Fibroblast of skin of abdomen (primary cell): ENCODE measurements at places on chromosomes 7 and 10.
A peak's percentile ranks its signal among the peaks of the same experiment; 100 is the strongest.

DNA sequence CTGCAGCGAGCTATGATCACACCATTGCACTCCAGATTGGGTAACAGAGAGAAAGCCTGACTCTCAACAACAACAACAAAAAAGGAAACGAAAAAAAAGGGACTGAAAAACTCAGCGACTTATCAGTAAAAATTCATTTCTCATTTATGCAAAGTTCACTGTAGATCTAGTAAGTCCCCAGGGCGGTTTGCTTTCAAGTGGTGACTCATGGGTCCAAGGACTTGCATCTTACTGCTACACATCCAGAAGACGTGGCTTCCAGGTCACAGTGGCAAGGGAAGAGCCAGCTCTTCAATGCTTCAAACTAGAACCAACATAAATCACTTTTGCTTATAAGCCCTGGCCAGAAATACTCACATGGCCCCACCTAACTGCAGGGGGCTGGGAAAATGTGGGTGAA lies 178.3 kb upstream of the AUTS2 start:
- peak; percentile 45 for DNase-seq

GRCh38 chr7:28149291-28150101 lies 31.1 kb downstream of the JAZF1 start:
- DNase-seq = no peak

GRCh38 chr7:77802557-77803405 lies 4.2 kb downstream of the PHTF2 start:
- no peak for DNase-seq

DNA sequence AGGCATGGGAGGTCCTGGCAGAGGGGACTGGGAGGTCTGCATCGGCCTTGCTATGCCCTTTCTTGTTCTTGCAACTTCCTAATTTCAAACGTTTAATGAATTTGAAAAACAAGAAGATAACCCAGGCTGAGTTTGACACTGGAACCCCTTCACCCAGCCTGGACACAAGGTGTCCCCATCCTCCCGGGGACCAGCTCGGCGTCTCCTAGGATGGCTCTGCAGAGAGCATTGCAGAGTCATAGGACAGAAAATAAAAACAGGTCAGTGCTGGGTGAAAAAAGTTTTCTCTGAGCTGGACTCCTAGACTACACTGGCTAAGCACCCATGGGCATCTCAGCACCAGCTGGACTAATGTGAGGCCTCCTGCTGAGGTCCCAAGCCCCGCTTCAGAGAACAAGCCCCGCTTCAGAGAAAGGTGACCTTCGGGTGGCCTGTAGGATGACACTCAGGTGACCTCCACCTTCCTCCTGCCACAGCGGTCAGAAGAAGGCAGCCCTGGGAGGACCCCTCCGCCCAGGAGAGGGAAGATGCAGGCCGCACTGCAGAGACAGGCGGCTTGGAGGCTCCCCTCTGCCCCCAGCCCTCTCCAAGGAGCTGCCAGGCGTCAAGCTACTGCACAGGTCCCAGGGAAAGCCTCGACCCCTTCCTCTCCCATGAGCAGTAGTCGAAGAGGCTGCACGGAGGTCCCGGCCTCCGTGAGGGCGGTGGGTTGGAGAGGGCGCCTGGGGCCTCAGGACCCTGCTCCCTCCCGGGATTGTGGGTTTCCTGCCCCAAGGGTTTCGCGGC lies 9.3 kb upstream of the UNCX start:
- DNase-seq = no peak

DNA sequence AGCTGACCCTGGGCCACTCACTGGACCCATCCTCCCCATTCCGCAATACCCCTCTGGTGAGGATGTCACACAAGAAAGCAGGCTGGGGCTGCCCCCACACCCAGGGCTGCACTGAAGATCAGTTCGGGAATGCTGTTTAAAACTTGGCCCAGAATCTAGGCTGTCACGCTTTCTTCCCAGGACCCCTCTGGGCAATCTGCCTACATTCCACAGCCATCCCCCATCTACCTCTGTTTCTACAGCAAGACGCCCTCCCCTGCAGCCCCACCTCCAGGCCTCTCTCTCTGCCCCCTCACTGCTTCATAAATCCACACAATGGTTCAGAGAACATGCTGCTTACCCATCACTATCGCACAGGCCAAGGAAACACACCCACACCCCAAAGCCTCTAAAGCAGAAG lies 36.1 kb downstream of the XPNPEP1 start:
- DNase-seq = peak; percentile 40

DNA sequence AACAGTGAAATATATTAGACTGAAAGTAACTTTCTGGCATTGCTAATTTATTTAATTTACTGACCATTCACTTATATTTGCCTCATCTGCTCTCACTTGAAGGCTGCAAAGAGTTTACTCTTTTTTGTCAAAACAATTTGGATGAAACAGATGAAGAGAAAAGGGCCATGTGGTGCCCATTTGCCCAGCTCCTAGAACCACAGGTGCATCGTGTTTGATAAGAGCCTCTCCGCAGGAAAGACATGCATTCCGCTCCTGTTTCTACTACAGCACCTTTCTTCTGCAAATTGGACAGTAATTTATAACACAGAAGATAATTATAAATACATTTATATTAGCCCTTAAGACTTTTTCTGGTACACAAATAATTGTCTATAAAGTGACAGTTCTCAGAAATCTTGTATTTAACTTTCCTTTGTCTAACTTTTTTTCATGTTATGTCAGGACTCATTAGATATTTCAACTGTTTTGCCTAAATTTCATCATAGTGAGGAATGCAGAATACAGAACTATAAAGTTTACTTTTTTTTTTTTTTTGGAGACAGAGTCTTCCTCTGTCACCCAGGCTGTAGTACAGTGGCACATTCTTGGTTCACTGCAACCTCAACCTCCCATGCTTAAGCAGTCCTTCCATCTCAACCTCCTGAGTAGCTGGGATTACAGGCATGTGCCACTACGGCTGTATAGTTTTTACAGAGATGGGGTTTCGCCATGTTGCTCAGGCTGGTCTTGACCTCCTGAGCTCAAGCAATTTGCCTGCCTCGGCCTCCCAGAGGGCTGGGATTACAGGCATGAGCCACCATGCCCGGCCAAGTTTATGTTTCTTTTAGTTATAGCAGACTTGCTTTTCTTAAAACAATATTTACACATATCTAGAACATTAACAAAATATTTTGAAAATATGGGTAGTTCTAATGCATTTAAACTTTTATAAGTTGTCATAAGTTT lies 869 bp downstream of the LAMB4 start:
- no peak for DNase-seq

DNA sequence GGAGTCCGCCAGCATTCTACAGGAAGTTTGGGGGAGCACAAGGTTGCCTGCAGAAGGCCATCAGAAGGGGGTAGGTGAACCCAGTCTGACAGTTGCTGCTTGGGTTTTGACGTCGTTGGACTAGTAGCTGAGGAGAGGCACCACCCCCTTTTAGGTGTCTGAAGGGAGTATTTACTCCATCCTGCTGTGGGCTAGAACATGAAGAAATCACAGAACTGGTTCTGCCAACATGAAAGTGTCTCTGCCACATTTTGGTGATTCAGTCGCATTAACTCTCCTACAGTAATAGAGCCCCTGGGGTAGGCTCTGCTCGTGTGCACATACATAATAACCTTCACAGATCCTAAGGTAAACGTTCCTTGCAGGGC lies 834 bp upstream of the TRIL start:
- no peak for DNase-seq

GRCh38 chr7:115087437-115087836 lies 165.5 kb downstream of the MDFIC start:
- DNase-seq = peak; percentile 83

DNA sequence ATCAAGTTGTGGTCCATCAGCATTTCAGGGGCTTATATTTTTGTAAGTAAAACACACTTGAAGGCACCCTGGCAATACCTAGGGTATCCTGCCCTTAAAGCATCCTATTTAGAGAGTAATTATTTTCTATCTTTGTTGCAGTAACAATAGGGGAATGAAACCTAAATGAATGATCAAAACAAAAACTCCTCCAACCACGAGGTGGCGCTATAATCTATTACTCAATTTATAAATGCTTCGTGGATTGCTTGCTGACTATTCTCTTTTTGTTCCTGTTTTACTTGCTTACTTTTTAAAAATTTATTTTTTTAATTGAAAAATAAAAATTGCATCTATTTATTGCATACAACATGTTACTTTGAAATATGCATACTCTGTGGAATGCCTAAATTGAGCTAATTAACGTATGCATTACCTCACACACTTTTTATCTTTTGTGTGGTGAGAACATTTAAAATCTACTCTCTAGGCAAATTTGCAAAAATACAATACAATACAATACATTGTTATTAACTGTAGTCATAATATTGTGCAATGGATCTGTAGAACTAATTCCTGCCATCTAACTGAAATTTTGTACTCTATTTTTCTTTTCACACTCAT lies 147.7 kb upstream of the BMPER start:
- DNase-seq = peak; percentile 53

DNA sequence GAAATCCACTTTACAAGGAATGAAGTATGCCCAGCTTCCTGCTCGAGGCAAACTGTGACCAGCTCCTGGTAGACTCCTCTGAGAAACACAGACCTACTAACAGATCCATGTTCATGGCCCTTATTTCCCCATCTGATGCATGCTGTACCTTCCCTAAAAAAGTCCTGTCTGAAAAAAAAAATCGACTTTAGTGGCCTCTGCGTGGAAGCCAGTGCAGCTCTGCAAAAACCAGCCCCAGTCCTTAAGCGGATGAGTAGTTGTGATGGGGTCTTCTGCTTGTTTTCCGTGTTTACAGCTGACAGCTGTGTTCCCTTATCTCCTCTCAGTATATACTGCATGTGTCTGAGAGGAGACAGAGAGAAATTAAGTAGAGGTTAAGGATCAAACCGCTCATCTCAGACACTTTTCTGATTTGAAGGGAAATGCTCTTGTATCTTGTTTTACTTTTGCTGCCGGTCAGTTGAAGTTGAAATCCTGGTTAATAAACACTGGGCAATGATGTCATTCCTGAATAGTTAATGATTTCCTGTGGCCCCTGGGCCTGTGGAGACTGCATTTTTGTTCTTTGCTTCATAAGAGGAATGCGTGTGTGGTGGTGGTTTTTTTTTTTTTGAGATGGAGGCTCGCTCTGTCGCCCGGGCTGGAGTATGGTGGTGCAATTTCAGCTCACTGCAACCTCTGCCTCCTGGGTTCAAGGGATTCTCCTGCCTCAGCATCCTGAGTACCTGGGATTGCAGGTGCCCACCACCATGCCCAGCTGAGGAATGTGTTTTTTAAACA lies 67.6 kb downstream of the DOCK1 start:
- DNase-seq = peak; percentile 89

- no peak for DNase-seq
Measured at GRCh38 chr7:127890726-127891125, 140.5 kb downstream of the LRRC4 start.
